ENCODE measurements at places on chromosomes 7 and 10.

DNA sequence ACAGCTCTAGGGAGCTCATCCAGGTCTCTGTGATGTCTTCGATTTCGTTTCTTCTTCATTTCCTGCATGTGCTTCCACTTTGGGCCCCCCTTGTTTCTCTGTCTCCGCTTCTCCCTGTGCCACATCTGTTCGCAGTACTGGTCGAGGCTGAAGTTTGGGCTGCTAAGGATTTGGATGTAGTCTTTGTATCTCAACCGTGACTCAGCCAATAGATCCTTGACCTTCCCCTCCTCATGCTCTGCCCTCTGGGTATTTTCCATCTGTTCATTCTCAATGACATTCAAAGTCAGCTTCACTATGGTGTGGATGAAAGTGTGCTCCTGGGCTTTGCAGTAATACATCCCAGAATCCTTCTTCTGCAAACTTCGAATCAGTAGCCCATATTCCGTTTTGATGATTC is 187.4 kb downstream of the SEMA3D start:
- no peak for DNase-seq

DNA sequence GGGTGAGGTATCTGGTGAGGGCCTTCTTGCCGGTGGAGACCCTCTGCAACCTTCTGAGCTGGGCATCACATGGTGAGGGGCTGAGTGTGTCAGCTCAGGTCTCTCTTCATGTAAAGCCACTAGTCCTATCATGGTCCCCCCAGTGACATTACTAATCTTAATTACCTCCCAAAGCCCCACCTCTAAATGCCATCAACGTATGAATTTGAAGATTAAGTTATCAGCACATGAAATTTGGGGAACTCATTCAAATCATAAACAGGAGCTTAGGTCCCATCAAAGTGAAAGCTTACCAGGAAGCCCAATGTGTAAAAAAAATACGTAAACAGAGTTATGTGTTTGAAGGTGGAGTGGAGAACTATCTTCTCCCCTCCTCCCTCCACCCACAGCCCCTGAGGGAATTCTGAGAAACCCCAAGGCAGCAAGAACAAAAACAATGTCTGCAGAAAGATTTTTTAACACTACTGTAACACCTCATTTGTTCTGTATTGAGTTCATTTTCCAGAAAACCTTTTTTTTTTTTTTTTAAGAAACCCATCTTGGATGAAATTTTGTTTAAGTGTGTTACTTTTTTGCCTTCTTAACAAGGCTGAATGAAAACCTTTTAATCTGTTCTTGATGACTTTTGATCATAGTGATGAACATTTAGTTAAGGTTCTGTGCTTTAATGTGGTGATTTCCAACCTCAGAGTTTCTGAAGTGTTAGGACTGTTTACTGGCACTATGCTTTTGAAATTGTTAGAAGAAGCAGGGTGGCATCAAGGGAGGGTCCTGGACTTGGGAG is 19.1 kb upstream of the PCGF5 start:
- peak; percentile 42 for DNase-seq

GRCh38 chr10:21292763-21293517 is 232.5 kb downstream of the SKIDA1 start:
- no peak for DNase-seq

DNA sequence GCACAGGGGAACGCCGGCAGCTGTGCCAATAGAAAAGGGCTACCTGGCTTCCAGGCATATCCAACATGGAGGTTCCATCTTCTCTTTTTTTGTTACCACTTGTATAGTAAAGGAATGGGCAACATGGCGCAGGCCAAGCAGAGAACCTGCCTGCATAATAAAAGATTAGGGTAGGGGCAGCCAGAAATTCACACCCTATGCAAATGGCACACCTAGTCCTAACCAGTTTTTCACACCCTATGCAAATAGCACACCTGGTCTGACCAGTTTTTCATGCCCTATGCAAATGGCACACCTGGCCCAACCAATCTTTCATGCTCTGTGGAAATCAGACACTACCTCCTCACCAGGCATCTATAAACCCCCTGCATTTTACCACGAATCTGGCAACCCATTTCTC is 369.5 kb downstream of the IPMK start:
- no peak for DNase-seq

DNA sequence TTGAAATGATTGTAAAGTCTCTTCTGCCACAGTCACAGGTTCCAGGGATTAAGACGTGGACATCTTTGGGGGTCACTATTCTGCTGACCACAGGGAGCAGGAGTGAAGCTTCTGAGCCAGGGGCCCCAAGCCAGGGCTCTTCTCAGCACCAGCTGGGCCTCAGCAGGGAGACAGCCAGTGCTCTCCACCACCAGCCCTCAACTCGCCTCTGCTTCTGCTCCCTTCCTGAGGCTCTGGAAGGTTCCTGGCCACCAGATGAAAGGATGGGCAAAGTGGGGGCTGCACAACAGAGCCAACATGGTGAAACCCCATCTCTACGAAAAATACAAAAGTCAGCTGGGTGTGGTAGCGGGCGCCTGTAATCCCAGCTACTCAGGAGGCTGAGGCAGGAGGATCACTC is 11.2 kb upstream of the CRYGN start:
- no peak for DNase-seq

GRCh38 chr10:118033905-118034304 is 12.8 kb downstream of the RAB11FIP2 start:
- no peak for DNase-seq

DNA sequence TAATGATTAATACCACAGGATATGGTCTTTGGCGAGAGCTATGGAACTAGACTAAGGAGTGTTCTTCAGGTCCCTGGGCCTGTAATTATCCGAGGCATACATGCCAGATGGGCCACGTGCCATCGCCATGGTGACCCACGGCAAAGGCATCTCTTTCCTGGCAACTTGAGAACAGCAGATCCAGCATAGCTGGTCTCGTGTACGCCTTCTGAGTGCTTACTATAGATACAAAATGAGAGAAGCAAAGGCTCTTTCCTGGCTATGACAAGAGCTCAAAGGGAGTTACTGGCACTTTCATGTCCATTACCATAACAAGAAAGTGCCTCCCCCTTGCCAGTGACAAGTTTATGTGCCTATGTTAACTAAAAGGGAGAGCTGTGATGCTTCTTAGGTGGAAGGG is 26.0 kb upstream of the GLI3 start:
- no peak for DNase-seq

- no peak for DNase-seq
These were observed 158.0 kb downstream of the PAXIP1 start for GRCh38 chr7:154844955-154845354.

DNA sequence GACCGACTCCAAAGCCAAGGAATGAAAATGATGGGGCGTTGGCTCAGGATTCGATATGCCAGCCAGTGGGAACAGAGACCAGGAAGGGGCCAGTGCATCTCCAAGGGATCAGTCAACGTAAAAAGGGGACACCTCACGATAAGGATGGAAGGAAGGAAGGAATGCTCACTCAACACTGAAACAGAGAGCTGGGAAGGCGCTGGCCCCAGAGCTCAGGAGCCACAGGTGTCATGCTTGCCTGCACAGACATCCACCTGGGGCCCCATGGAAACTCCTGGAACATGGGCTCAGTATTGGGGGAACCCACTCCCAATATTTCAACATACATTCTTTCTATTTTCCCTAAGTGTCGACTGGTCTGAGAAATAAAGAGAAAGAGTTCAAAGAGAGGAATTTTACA is 5.3 kb downstream of the MMRN2 start:
- no peak for DNase-seq

- DNase-seq: no peak
These were observed 180.5 kb upstream of the GALNT17 start for GRCh38 chr7:70951271-70951962.

GRCh38 chr7:2196381-2197378 is 36.1 kb downstream of the MAD1L1 start:
- no peak for DNase-seq

GRCh38 chr10:2509081-2509531 is 558.2 kb upstream of the PFKP start:
- DNase-seq: no peak

DNA sequence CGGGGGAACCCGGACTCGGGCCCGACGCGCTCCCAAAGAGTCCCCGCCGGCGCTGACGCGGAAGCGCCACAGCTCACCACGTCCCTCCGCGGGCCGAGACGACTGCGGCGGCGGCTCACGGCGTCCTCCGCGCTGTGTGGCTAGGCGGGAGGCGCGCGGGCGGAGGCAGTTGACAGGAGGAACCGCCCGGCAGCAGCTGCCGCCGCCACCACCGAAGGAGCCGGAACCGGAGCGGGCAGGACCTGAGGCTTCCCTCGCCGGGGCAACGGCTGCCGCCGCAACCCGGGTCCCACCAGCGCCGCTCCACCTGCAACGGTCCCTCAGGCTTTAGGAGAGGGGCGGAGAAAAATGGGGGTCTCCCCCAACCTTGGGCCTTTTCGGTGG is 334 bp downstream of the ZNF800 start:
- peak; percentile 72 for DNase-seq

- no peak for DNase-seq
These were observed 616.9 kb upstream of the GHITM start for GRCh38 chr10:83522456-83522855.

DNA sequence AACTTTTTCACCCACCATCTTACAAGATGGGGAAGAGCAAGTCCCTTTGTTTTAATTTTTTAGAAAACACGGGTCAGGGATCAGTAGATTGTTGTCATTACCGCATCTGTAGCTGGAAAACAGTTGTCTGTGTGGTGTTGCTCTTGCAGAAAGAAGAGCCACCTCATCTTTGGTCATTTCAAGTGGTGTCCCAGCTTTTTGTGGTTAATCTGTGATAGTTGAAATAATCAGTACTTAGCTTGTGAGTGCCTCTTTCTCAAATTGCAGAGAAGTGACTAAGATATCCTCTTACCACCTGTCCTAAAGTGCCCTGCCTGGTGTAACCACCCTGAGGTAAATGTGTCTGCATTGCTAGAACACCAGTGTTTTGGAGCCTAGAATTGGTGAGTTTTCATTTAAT is 5.5 kb downstream of the PRPF18 start:
- DNase-seq: no peak

- no peak for DNase-seq
These were observed 474.7 kb upstream of the SEMA3A start for GRCh38 chr7:84669177-84669732.

GRCh38 chr10:32680803-32681557 is 235.0 kb downstream of the CCDC7 start:
- DNase-seq: no peak

DNA sequence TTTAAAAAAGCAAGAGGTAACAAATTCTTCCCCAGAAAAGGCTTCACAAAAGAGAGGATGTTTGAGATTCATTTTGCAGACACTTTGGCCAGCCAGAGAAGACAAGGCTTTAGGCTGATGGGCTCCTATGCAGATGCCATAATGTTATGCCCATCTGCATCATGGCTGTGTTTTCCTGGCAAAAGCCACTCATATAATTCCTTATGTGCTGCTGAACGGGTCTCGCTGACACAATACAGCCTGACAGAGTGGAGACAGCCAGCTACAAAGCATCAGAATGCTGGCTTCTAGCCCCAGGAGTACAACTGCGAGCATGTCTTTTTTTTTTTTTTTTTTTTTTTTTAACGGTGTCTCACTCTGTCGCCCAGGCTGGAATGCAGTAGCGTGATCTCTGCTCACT is 1157.4 kb upstream of the AUTS2 start:
- no peak for DNase-seq

- DNase-seq: no peak
These were observed 56.4 kb downstream of the ICA1 start for GRCh38 chr7:8205537-8205936.

GRCh38 chr10:89466599-89467035 is 52.2 kb downstream of the IFIT5 start:
- DNase-seq: no peak

GRCh38 chr7:37943905-37944736 is 23.7 kb downstream of the EPDR1 start:
- DNase-seq: no peak

GRCh38 chr10:62844280-62845011 is 28.3 kb upstream of the EGR2 start:
- peak; percentile 20 for DNase-seq

DNA sequence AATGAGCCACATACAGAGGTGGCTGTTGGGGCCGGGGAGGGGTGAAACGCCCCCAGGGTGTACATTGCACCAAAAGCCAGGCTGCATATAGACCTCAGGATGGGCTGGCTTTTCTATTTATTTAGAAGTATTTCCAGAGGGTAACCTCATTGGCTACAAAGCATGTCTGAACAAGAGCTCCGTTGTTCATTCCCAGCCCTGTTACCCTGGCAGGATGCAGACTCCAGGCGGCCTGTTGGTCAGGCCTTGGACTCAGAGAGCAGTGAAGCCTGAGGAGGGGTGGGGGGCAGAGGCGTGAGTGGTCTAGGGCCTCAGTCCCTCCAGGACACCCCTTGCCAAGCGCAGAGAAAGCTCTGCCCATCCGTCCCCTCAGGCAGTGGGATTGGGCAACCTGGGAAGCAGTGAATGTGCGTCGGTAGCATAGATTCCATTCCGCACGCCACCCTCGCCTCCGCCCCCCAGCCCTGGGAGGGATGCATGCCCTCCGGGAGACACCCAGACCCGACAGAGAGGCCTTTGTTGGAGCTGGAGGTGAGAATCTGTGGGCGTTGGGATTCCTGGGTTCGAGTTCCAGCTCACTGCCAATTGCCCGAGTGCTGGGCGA is 41.9 kb downstream of the TCF7L2 start:
- DNase-seq: no peak

- DNase-seq: no peak
These were observed 6.1 kb upstream of the UBE2H start for GRCh38 chr7:129958643-129959470.

DNA sequence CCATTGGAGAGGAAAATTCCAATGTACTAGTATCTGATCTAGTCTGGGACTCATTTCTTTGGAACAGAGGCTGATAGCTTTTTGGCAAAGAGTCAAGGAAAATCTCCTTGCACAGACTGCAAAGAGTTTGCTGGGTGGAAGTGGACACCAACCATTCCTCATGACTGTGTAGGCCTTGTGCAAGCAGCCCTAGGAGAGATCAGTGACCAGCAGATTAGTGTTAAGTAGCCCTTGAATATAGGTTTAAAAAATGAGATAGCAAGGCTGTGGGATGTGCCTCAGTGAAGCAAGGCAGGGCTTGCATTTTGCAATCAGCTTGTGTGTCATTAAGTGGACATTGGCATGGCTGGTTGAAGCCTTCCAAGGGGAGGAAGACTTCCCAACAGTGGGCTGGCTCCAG is 341.6 kb downstream of the PLXNA4 start:
- no peak for DNase-seq

- DNase-seq: no peak
These were observed 81.3 kb downstream of the CDK6 start for GRCh38 chr7:92754919-92755581.

DNA sequence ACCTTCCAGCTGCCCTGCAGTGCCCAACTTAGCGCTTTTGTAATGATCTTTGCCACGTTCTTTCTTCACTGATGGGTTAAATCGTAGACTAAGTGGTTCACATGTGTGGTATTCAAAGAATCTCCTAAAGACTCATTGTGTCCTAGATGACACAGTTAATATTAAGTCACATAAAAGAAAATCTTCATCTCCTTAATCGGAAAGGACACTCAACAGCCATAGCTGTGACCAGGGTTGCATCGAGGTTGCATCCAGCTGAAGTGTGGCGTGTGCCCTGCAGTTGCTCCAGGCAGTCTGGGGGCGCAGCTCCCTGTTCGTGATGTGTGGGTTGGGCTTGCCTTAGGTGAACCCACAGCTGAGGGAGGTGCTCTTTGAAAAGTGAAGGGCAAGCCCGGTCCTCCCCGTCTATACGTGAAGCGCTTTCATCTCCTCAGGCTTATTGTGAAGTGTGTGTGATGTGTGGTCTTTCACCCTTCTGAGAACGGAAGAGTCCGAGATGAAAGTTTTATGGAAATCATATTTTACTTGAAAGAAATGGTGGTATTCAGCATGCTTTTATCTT is 122.7 kb downstream of the TRRAP start:
- DNase-seq: no peak

- no peak for DNase-seq
These were observed 25.1 kb upstream of the ABLIM1 start for GRCh38 chr10:114683162-114683561.
